ENCODE measurements at places on chromosomes 1 and 21. TPM values are rescaled to one million over a fixed set of nuclear protein-coding genes. Genes with fewer than 3 reads are reported as not detected.

DNA sequence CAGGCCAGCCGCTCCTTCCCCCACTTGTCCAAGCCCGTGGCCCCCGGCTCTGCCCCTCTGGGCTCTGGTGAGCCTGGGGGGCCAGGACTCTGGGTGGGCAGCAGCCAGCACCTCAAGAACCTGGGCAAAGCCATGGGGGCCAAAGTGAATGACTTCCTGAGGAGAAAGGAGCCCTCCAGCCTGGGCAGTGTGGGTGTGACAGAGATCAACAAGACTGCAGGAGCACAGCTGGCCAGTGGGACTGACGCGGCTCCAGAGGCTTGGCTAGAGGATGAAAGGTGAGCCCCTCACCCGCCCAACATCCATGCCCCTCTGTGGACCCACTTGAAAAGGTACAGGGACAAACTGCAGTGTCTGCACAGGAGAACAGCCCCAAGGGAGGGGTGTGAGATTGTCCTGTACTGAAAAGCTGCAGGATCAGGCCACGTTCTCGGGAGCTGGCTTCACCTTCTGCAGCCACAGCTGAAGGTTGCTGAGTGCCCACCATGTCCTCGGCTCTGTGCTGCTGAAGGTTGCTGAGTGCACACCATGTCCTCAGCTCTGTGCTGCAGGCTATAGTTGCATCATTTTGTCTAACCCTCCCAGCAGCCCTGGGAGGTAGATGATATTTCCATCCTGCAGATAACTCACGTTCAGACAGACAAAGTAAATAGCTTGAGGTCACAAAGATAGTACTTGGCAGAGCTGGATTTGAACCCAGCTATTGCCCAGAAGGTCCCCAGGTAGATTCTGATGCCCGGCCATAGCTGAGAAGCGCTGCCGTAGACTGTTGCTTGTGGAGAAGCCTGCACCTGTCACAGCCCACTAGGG is 618 bp downstream of the C1orf226 start:
- no peak overlapping the region for H3K27ac ChIP-seq
- H3K4me3 ChIP-seq, result no peak overlapping the region
- no peaks in the 10 kb centered on the region for H3K4me1 ChIP-seq
- no peaks in the 10 kb centered on the region for H3K36me3 ChIP-seq
- H3K27me3 ChIP-seq, result no peaks in the 10 kb centered on the region

- H3K36me3 ChIP-seq, result no peaks in the 10 kb centered on the region
- no peak overlapping the region for H3K27ac ChIP-seq
- H3K4me3 ChIP-seq, result no peak overlapping the region
- no peaks in the 10 kb centered on the region for H3K27me3 ChIP-seq
Measured at GRCh38 chr1:67610450-67610849, 74.6 kb upstream of the GADD45A start.

GRCh38 chr1:47575855-47576757 is 138.3 kb downstream of the FOXD2 start:
- H3K27ac ChIP-seq, result no peak overlapping the region
- H3K4me3 ChIP-seq, result no peak overlapping the region
- H3K4me1 ChIP-seq, result no peaks in the 10 kb centered on the region
- no peak for DNase-seq

GRCh38 chr1:209157546-209158249 is 425.8 kb upstream of the CAMK1G start:
- no peaks in the 10 kb centered on the region for H3K36me3 ChIP-seq
- H3K27ac ChIP-seq, result no peak overlapping the region
- no peaks in the 10 kb centered on the region for H3K27me3 ChIP-seq
- DNase-seq, result no peak

- H3K27ac ChIP-seq, result no peak overlapping the region
- no peaks in the 10 kb centered on the region for H3K36me3 ChIP-seq
- no peak overlapping the region for H3K4me3 ChIP-seq
- H3K27me3 ChIP-seq, result no peaks in the 10 kb centered on the region
Measured at GRCh38 chr1:221620437-221621384, 121.2 kb downstream of the DUSP10 start.

DNA sequence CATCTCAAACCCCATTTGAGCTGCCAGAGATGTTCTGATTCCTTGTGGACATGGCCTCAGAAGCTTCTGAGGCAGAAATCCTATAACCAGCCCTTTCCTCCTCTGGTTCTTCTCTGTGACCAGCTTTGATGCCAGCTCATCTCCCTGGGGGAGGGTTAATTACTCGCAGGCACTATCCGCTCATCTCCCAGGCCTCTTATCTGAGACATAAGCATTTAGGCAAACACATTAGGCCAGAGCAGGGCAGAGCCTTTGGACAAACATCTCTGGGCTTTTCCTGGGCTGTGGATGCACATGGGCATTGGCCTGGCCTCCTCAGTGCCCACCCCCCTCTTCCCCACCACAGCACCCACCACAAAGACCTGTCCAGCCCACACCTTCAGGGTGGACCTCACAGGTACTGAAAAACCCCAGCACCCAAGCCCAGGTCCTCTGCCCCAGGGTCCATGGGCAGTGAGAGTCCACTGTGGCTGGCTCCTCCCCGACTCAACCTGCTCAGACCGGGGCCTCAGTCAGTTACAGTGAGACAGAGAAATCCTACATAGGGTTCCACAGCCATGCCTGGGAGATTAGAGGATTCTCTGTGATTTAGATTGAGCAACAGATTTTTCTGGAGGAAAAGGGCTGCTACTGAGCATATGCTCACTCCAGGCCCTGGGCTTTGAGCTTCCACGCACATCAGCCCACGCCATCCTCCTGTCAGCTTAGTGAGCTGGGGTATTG is 26.9 kb downstream of the IGSF21 start:
- H3K4me3 ChIP-seq, result no peak overlapping the region
- no peak for DNase-seq
- no peaks in the 10 kb centered on the region for H3K4me1 ChIP-seq
- H3K27ac ChIP-seq, result no peak overlapping the region
- no peaks in the 10 kb centered on the region for H3K27me3 ChIP-seq

DNA sequence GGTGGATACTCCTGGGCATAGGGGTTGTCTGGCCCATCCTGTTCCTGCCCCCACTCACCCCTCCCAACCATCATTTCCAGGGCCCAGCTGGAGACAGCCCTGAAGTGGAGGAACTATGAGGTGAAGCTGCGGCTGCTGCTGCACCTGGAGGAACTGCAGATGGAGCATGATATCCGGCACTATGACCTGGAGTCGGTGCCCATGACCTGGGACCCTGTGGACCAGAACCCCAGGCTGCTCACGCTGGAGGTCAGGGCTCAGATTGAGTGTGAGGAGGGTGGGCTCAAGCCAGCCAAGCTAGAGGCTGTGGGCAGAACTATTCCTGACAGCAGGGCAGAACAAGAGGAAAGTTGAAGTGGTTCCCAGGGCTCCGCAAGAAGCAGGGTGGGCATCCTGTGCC is 14.2 kb downstream of the RHOC start:
- no peak for DNase-seq
- H3K27me3 ChIP-seq, result no peaks in the 10 kb centered on the region
- no peaks in the 10 kb centered on the region for H3K36me3 ChIP-seq
- no peak overlapping the region for H3K4me3 ChIP-seq

- H3K36me3 ChIP-seq, result no peaks in the 10 kb centered on the region
- no peak for DNase-seq
- H3K4me1 ChIP-seq, result peaks cover 27% of the 10 kb centered on the region
- H3K27ac ChIP-seq, result no peak overlapping the region
- no peak overlapping the region for H3K4me3 ChIP-seq
Measured at GRCh38 chr1:27517907-27518718, 28.1 kb upstream of the WASF2 start.

- H3K27ac ChIP-seq, result no peak overlapping the region
- H3K4me3 ChIP-seq, result no peak overlapping the region
- no peaks in the 10 kb centered on the region for H3K4me1 ChIP-seq
- DNase-seq, result no peak
- no peaks in the 10 kb centered on the region for H3K36me3 ChIP-seq
Measured at GRCh38 chr1:110752941-110753725, 78.4 kb upstream of the KCNA3 start.

GRCh38 chr1:85888921-85889320 is 180.7 kb upstream of the ZNHIT6 start:
- no peaks in the 10 kb centered on the region for H3K27me3 ChIP-seq
- H3K4me1 ChIP-seq, result no peaks in the 10 kb centered on the region
- H3K27ac ChIP-seq, result no peak overlapping the region
- H3K36me3 ChIP-seq, result no peaks in the 10 kb centered on the region

DNA sequence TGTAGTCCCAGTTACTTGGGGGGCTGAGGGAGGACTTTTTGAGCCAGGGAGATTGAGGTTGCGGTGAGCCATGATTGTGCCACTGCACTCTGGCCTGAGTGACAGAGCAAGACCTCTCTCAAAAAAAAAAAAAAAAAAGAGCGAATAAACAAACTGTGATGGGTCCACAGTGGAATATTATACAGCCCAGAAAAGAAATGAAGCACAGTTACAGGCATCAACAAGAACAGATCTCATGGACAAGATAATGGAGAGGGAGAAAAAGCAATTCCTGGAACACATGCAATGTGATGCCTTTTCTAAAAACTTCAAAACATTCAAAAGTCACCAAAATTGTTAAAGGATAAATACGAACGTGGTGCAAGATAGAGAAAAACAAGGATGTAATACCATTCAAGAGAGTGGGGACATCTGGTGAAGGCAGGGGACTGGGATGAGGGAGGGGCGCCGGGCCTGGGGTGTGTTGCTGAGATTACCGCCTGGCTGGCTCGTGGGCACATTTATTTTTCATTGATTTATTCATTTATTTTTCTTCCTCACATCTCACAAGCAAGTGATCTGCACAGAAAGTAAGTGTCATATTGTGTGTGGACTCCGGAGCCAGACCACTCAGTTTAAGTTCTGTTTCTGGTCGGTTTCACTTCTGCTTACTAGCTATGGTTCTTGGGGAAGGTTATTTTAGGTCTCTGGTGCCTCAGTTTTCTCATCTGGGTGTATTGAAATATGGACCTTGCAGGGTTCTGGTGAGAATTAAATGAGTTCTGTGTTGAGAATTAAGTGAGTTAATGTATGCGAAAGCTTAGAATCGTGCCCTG is 30.1 kb downstream of the ABCG1 start:
- no peaks in the 10 kb centered on the region for H3K36me3 ChIP-seq
- no peak overlapping the region for H3K4me3 ChIP-seq
- no peaks in the 10 kb centered on the region for H3K27me3 ChIP-seq
- DNase-seq, result no peak
- no peak overlapping the region for H3K27ac ChIP-seq
- no peaks in the 10 kb centered on the region for H3K4me1 ChIP-seq

- no peak overlapping the region for H3K4me3 ChIP-seq
- no peaks in the 10 kb centered on the region for H3K27me3 ChIP-seq
- H3K27ac ChIP-seq, result no peak overlapping the region
- no peaks in the 10 kb centered on the region for H3K36me3 ChIP-seq
- no peak for DNase-seq
Measured at GRCh38 chr1:205133287-205133686, 11.5 kb upstream of the RBBP5 start.

DNA sequence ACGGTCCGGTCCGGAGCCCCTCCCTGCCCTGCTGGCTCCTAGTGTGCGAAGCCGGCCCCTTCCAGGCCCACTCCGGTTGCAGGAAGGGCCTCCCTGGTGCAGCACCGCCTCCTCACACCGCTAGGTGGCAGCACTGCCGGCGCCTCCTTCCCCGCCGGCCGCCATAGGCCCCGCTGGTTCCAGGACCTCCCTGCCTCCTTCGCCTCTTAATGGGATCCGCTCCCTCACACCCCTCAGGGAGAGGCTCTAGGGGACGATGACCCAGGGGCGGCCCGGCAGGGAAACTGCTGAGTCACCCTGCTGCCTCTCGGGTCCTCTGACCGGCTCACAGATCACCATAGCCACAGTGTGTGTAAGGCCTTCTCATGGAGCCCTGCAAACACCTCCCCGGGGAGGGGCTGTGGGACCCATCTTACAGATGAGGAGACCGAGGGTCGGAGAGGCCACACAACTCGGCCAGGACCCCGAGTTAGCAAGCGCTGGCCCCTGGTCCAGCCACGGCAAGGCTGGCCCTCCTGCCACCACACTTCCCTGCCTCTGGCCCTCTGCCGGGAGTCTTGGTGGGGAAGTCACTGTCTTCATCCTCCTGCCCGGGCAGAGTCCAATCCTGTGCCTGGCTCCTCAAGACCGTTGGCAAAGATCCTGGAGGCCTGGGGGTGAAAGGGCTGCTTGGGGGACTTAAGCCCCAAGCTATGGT is 1.6 kb upstream of the AJAP1 start:
- H3K4me3 ChIP-seq, result no peak overlapping the region
- H3K27me3 ChIP-seq, result no peaks in the 10 kb centered on the region
- peaks cover 6% of the 10 kb centered on the region for H3K4me1 ChIP-seq

DNA sequence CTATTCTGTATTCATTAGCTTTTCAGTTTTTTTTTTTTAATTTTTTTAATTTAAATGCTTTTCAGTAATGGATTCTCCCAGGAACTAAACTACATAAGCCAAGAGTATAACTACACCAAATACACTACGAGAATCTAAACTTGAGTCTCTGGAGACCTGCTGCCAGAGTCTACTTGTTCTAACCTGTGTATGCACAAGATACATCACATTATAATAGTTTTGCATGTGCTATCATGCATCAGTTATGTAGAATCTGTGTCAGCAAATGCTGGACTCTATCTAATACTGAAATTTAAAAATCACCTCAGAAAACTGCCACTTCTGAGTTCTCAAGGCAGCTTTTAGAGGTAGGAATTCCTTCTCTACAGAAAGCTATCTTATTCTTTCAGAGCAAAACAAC is 146.3 kb upstream of the GREM2 start:
- no peaks in the 10 kb centered on the region for H3K36me3 ChIP-seq
- DNase-seq, result no peak
- H3K4me3 ChIP-seq, result no peak overlapping the region
- H3K27ac ChIP-seq, result no peak overlapping the region

DNA sequence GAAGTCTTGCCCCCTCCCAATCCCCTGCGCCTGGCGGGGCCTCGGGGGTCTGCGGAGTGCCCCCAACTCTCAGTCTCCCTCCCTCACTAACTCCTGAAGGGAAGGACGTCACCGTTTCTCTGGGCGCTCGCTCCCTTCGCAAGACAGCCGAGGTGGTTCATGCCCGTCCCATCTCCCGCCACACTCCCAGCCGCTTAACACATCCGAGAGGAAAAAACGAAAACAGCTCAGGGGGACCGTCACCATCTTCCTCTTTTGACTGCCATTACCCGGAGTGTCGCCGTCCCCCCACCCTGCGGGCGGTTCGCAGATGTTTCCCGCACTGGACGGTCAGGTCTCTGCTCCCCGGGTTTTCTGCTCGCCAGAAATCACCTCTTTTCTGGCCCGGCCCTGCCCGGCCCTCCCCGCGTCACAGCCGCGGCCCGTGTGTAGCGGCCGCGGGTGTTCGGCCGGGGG is 532 bp downstream of the ERO1B start:
- no peaks in the 10 kb centered on the region for H3K27me3 ChIP-seq
- H3K4me1 ChIP-seq, result peaks cover 7% of the 10 kb centered on the region
- no peaks in the 10 kb centered on the region for H3K36me3 ChIP-seq
- H3K4me3 ChIP-seq, result peak overlapping the region; percentile 83
- DNase-seq, result no peak
- peak overlapping the region; percentile 82 for H3K27ac ChIP-seq

The OR2T2 gene
- polyA plus RNA-seq, result 0.44 TPM

The RCAN3 gene
- 171 TPM for polyA plus RNA-seq

The NOTCH2 gene
- 32.0 TPM for polyA plus RNA-seq

The CTSK gene
- polyA plus RNA-seq, result 0.31 TPM

The TARS2 gene
- 29.4 TPM for polyA plus RNA-seq

The FCRL6 gene
- 0.43 TPM for polyA plus RNA-seq

The FCAMR gene
- polyA plus RNA-seq, result not detected

The PRRX1 gene
- polyA plus RNA-seq, result not detected
